AG04449 (cell line): ENCODE measurements at places on chromosomes 13 and 19.

DNA sequence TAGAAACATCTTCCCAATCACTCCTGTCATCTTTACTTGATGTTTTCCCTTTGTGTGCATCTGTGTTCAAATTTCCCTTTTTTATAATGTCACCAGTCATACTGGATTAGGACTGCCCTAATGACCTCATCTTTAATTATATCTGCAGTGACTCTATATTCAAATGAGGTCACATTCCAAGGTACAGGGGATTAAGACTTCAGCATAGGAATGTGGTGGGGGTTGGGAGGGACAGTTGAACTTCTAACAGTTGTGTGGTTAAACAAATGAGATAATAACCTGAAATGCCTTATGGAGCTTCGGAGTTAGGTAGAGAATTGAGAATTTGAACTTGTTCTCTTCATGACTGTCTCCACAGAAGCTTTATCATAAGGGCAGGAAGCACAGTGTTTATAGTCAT lies 23.0 kb downstream of the PAN3 start:
- DNase-seq, result no peak

- DNase-seq, result no peak
Observed at GRCh38 chr13:66138172-66138811, 1091.8 kb downstream of the PCDH9 start.

GRCh38 chr13:84655677-84656076 lies 773.4 kb upstream of the SLITRK1 start:
- DNase-seq, result no peak

- DNase-seq, result no peak
Observed at GRCh38 chr13:99374169-99374991, 67.2 kb upstream of the GPR183 start.

DNA sequence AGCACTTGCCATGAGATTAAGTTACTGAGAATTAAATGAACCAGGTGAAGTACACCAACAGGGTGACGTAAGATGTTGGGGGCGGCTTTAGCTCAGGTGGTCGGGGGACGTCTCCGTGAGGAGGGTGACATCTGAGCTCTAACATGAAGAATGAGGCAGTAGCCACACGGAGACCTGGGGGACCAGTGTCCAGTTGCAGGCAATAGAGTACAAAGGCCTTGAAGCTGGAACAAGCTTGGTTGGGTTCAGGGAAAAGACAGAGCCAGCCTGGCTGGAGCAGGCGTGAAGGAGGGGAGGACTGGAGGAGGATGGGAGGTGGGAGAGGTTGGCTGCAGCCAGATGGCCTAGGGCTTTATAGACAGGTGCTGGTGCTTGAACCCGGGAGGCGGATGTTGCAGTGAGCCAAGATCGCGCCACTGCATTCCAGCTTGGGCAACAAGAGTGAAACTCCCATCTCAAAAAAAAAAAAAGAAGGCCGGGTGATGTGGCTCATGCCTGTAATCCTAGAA lies 1.6 kb downstream of the SPINT2 start:
- no peak for DNase-seq

DNA sequence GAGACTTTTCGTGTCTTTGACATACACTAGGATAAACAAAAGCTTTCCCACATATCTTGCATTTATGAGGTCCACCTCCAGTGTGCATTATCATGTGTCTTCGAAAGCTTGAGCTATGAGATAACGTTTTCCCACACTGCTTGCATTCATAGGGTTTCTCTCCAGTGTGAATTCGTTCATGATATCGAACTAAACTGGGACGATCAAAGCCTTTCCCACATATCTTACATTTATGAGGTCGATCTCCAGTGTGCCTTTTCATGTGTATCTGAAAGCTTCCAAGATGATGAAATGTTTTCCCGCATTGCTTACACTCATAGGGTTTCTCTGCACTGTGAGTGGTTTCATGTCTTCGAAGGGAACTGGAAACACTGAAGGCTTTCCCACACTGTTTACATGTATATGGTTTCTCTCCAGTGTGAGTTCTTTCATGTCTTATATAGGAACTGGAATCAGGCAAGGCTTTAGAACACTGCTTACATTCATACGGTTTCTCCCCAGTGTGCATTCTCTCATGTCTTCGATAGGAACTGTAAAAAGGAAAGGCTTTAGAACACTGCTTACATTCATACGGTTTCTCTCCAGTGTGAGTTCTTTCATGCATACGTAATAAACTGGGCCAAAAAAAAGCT lies 14.5 kb downstream of the ZNF563 start:
- no peak for DNase-seq

DNA sequence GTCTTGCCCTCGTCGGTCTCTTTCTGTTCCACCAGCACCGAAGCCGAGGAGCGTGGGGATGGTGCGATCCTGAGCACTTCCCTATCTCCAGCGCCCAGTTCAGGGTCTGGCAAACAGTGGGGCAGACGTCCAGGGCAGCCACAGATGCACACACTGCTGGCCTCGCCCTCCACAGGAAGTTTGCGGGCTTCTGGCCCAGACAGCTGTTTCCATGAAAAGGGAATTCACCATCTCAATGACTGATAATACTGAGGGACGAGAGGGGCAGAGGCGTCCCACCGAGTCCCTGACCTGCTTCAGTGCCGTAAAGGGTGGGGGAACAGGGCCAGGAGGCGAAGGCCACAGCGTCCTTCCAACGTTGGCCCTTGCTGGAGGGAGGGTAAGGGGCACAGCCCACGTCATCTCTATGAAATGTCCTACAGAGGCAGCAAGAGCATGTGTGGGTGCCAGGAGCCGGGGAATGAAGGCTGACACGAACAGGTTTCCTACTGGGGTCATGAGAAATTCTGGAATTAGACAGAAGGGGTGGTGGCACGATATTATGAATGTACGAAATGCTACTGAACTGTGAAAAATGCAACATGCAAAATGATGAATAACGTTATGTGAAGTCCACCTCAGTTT lies 19.5 kb downstream of the SHC2 start:
- DNase-seq, result no peak

DNA sequence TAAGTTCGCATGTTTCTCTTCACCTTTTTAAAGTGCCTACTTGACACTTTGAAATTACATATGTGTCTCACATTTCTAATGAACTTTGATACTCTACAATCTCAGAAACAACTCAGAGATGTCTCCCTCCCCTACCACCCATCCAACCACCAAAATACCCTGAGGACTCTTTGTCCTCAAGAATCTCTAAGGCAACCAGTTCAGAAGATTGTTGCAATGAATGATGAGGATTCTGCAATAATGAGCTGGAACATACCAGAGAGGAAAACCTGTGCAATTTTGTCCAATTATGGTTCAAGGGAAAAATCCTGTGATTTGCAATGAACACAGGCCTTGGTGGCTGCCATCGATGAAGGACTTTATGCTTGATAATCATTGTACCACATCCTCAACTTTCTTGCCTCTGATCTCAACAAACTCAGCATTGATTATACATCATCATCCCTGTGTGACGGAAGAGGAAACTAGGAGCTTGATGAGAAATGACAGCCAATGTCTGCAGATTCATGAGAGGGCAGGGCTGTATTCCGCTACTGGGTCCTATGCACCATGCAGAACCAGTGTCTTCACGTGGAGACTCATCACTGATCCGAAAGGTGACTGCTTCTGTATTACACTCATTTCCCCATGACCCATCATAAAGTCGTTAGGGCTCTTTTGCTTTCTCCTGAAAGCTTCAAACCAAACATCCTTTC lies 1.1 kb downstream of the FPR1 start:
- no peak for DNase-seq
